GM04504 (cell line): ENCODE measurements at places on chromosomes 4 and X.

DNA sequence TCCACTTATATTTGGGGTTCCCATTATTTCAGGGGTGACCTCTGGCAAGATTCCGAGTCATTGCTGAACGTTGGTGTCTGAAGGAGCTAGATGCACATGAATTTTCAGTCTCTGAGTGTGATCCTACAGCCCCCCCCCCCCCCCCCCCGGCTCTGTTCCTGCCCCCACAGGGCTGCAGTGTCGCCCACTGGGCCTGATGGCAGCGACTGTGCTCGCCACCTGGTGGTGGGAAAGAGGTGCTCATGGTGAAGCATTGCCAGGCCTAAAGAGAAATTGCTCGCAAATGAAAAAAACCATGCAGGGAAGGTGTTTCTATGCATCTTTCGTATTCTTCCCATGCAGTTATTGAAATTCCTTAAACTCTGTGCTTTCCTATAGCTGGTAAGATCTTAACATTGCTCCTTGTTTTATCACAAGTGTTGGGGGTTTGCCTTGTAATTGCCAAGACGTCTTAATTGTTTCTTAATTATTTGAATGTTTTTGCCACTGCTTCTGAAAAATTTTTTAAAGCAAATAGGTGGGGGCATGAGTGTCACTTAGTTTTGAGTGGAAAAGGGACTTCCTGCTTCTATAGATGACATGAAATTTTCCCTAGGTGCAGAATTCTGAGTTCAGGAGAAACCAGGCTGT, 63.2 kb downstream of the CLDN22 start:
- no peak for DNase-seq

DNA sequence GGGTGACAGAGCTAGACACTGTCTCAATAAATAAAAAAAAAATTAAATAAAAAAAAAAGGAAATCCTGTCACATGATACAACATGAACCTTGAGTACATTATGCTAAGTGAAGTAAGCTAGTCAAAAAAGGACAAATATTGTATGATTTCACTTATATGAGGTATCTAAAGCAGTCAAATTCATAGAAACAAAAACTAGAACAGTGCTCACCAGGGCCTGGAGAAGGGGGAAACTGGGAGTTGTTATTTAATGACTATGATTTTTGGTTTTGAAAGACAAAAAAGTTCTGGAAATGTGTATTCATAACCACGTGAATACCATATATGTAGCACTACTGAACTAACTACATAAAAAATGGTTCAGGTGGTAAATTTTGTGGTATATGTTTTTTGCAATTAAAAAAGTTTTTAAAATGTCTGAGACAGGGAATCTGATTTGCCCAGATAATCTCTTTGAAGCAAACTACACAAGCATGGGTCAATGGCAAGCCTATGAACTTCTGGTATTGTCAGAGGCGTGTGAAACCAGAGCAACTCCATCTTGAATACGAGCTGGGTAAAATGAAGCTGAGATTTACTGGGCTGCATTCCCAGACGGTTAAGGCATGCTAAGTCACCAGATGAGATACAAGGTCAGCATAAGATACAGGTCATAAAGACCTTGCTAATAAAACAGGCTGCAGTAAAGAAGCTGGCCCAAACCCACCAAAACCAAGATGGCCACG, 42.3 kb downstream of the ANAPC10 start:
- DNase-seq: no peak

DNA sequence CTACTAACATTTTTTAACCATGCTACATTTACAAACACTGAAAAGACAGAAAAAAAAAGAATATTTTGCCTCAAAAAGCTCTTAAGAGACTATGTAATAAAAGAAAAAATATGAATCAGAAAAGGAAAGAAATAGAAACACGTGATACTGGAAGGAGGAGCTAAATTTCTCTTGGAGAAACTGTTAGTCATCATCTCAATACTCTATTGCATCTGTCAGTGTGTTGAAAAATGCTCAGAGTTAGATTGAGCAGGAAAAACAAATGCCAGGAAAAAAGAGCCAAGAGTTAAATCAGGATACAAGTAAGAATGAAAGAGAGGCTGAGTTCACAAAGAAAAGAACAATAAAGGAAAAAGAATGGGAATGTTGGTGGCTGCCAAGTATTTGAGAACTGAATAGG, 2.6 kb downstream of the RAB28 start:
- DNase-seq: peak; percentile 8

DNA sequence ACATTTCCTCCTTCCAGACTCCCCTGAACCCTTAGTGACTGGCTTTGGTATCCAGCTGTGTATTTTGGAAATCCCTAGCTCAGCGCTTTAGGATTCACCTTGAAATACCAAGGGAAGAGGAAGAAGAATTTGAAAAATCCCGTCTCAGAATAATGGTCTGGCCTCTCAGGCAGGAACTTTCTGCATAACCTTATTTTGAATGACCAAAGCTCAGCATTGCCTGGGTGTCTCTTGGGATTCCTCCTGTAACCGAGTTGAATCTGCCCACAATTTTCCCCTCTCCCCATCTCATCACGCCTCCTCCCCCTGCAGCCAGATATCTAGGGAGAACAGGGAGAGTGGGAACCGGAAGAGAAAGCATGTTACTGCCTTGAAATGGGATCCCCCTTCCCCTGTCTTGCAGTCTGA, 116.2 kb downstream of the SMIM20 start:
- no peak for DNase-seq

GRCh38 chrX:148976571-148977400, 476.4 kb downstream of the AFF2 start:
- DNase-seq: peak; percentile 10

DNA sequence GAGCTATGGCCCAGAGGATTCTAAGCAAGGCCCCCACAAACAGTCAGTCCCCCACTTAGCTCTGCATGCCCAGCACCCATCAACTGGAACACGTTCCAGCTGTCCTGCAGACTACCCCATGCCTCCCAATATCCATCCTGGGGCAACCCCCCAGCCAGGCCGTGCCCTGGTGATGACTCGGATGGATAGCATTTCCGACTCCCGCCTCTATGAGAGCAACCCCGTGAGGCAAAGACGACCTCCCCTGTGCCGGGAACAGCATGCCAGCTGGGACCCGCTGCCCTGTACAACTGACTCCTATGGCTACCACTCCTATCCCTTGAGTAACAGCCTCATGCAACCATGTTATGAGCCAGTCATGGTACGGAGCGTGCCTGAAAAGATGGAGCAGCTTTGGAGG, 32.0 kb downstream of the LAS1L start:
- DNase-seq: no peak

GRCh38 chr4:122456231-122457116, at the start of gene IL2:
TSS of gene IL2 (minus strand) at chr4:122456725. CDS start at chr4:122456440, 285 bp downstream.
- no peak for DNase-seq

GRCh38 chrX:56788229-56788628, 59.2 kb downstream of the NBDY start:
- no peak for DNase-seq

- no peak for DNase-seq
Measured at GRCh38 chrX:106249706-106250379, 81.7 kb downstream of the PWWP3B start.

- DNase-seq: peak; percentile 58
Measured at GRCh38 chr4:82833696-82834313, 35.2 kb upstream of the SCD5 start.

DNA sequence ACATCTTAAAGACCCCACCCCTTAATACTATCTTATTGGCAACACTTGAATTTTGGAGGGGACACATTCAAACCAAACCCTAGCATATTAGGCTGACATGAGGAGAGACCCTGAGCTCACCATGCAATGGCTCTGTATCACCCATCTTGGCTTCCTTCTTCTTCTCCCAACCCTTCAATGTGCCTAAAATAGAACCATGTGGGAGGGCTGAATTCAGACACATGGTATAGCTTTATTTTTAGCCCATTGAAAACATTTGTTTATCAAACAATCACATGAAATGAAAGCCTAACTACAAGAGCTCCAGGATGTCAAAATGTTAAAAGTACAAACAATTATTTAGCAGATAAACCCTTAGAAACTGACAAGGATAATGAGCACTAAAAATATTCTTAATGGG, 81.6 kb downstream of the RASL11B start:
- no peak for DNase-seq

DNA sequence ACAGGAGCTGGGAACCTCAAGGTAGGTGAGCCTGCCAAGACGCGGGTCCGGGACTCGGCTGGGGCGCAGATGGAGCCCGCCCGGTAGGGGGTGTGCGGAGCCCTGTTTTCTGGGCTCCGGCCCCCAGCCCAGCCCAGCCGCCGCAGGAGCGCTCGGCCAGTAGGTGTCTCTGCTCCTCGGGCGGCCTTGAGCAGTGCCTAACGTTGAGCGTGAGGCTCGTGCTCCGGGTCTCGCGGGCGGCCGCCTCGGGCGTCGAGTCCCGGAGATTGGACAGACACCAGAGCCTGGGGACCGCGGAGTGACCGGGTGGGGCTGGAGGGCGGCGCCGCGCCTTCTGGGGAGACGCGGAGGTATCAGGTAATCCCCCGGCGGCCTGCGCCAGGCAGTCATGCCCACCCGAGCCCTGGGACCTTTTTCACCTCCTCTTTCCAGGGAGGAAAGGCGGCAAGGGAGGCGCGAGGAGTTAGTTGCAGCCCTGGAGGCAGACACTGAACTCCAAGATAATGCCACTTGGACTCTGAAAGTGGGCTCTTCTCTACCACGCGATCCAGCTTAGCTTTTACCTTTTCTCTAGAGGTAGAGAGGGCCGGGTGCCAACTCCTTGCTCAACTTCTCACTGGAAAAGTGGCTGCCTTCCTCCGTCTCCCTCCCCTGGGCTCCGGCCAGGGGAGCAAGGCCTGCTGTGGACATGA, 14.5 kb upstream of the FGG start:
- no peak for DNase-seq

DNA sequence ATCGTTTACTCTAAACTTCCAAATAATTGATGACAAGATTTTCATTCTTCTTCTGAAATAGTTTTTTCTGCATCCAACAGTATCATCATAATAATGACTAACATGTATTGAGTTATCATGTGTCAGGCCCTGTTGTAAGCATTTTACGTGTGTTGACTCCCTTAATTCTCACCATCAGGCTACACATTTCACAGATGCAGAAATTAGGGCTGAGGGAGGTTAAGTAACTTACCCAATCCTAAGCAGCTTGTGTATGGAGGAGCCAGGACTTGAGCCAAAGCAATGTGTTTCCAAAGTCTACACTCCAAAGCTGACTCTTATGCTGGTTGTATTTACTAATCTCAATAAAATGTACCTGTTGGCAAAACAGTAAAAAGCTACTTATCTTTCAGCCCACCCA, 11.2 kb upstream of the KDR start:
- no peak for DNase-seq

DNA sequence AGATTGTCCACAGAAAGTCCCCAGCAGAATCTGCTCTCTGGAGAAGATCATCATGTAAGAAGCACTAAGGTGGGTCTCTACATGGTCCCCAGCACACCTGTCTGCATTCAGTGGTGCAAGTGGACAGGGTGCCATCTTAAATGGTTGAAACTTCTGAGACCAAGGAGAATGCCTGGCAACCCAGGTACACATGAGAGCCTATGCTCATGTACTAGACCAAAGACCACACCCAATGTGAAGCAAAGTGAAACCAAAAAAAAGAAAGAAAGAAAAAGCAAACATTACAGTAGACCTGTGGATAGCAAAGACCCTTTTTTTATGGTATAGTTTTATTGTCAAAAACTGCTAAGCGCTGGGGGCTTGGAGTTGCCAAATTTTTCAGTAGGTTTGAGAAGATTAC, 15.0 kb downstream of the CD40LG start:
- DNase-seq: no peak

DNA sequence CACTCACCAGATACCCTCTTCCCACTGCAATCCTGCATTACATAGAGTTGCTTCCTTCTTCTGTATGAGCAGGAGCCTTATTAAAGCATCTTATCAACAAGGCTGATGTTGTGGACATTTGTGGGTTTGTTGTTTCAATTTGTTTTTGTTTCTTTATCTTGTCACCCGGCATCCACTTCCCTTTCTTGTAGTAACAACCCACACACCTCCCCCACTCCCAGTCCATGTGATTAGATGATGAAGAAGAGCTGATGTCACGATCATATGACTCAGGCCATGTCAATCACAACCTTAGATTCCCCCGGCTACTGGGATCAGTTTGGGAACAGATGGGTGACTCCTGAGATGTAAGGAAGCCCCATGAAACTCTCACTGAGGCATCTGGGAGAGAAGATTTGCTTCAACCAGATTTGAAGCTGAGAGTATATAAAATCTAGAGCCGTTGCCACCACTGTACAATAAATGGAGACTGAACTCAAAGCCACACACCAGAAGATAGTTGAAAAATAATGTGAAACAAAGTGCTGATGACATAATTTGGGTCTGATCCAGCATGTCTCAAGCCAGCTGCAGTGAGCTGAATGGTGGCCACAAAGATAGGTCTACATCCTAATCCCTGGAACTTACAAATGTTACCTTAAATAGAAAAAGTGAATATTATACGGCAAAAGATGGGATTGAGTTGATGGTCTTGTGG, 34.1 kb upstream of the SRD5A3 start:
- DNase-seq: no peak

- no peak for DNase-seq
Measured at GRCh38 chr4:169988252-169988651, 37.9 kb downstream of the MFAP3L start.

GRCh38 chr4:16627999-16628398, 270.4 kb downstream of the LDB2 start:
- peak; percentile 81 for DNase-seq

DNA sequence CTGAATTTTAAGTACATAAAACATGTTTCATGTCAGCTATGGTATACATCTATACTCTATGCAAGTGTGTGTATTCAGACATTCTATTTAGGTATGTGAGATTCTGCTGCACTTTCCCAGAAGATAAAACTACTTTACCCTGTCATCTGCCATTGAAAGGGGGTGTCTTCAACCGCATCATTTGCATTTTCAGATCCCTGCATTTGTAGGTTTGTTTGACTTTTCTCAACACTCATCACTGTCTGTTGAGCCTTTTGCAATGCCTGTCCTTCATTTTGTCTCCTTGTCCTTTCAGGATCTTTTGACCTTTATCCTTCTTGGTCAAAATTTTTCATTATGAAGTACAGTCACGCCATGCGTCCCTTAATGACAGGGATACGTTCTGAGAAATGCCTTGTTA, 103.5 kb downstream of the TMA16 start:
- no peak for DNase-seq

- no peak for DNase-seq
Measured at GRCh38 chr4:1534876-1535526, 128.8 kb upstream of the NKX1-1 start.

- DNase-seq: no peak
Measured at GRCh38 chr4:121200795-121201472, 36.8 kb upstream of the TNIP3 start.

- DNase-seq: no peak
Measured at GRCh38 chrX:154357205-154357604, 17.2 kb downstream of the FLNA start.
